WTC11 (cell line): ENCODE measurements at places on chromosomes 7 and 10.
A peak's percentile ranks its signal among the peaks of the same experiment; 100 is the strongest.

- no peak for DNase-seq
These were observed 182.5 kb downstream of the SKAP2 start for GRCh38 chr7:26681819-26682418.

GRCh38 chr10:65611592-65611991, 1314.2 kb upstream of the LRRTM3 start:
- no peak for DNase-seq

DNA sequence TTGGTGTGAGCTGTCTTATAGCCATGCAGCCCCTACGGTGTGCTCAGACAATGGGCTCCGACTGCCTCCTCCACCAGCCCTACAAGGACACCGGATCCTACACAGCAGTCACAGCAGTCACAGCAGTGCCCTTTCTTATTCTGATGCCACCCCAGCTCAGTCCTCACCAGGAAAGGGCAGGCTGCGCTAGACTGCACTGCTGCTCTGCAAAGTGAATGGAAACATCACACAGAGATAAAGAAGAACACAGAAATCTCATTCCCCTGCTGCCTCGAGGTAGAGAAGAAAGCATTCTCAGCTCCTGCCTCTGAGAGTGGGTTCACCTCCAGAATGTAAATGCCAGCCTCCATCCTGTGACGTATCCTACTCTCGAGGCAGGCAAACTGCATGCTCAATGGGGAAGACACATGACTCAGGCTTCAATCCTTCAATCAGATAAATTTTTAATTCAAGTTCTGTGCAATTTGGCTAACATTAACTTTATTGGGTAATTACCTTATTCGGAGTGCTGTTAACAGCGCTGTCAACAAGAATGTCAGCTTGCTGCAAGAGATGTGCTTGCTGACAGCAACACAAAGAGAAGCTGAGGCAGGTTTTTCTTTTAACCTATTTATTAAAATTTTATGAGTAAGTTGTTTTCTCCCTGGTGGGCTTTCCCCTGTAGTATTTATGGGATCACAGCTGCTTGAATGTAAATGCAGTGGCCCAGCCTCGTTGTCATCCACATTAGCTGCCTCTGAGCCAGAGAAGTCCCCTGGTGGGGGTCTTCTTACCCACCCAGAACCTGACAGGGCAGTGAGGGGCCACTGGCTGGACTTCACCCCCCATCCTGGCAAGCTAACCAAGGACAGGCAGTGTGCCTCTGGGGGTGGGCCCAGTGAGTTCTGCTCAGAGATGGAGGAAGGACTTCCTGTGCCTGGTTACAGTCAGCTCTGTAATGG, 241.3 kb upstream of the KMT2E start:
- DNase-seq = peak; percentile 59

- no peak for DNase-seq
These were observed 111.3 kb downstream of the PTPN20 start for GRCh38 chr10:47022311-47023131.

GRCh38 chr7:157877298-157878090, 540.7 kb downstream of the DNAJB6 start:
- DNase-seq = no peak

GRCh38 chr10:124384172-124384571, 34.6 kb downstream of the OAT start:
- no peak for DNase-seq

GRCh38 chr7:17234030-17234397, 64.4 kb upstream of the AHR start:
- DNase-seq = no peak

- no peak for DNase-seq
These were observed 14.2 kb upstream of the NPC1L1 start for GRCh38 chr7:44555350-44555749.

DNA sequence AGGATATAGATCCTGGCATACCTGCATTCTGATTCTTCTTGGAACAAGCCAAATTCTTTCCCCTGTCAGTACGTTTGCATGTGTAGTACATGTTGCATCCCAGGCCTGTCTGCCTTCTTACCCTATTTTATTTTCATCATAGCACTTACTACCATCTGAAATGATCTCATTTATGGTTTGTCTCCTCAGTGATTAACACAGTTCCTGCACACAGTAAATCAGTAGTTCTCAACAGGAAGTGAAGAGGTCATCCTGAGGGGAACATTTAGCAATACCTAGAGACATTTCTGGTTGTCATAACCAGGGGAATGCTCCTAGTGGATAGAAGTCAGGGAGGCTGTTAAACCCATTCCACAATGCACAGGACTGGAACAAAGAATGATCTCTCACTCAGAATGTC, 38.2 kb upstream of the SLC26A4 start:
- DNase-seq = no peak

DNA sequence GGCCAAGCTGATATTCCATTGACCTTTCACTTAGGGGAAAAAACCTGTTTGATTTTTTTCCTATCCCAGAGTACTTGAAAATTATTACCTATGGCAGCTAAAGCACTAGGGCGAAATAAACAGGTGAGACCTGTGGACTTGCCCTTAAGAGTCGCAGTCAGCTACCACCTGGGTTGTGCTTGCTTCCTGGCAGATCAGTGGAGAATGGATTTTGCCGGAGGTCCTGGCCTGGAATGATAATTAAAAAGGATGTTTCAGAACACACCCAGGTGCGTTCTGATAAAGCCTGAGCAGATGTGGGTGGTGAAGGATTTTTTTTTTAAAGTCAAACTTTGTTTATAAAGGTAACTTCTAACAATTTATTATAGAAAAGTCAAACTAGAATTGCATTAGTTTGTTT, 59.1 kb downstream of the AUTS2 start:
- no peak for DNase-seq

- DNase-seq = no peak
These were observed 122.2 kb downstream of the NPY start for GRCh38 chr7:24406053-24406788.

GRCh38 chr7:36227223-36227622, 74.2 kb downstream of the EEPD1 start:
- DNase-seq = no peak

GRCh38 chr7:37198906-37199485, 249.7 kb downstream of the ELMO1 start:
- DNase-seq = peak; percentile 83

DNA sequence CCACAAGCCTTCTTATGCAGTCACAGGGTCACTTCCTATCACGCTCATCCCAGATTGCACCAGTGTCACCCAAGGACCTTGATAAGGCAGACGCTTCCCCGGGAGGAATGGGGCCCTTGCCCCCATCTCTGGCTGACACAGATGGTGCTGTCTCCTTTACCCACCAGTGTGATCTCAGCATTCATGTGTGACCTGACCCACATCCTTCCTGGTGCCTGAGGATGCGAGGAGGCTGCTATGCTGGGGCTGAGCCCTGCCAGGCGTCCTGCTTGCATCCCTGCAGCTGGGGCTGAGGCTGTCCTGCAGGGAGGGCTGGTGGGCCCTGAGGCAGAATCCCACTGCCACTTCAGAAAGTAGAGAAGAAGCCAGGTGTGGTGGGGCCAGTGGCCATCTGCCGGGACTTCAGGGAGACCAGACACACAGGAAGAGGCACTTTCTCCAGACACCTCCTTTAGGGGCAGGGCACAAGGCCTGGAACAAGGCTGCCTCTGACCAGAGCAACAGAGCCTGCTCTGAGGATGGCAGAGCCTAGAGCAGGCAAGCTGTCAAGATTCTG, 35.3 kb downstream of the RASGEF1A start:
- DNase-seq = peak; percentile 6

DNA sequence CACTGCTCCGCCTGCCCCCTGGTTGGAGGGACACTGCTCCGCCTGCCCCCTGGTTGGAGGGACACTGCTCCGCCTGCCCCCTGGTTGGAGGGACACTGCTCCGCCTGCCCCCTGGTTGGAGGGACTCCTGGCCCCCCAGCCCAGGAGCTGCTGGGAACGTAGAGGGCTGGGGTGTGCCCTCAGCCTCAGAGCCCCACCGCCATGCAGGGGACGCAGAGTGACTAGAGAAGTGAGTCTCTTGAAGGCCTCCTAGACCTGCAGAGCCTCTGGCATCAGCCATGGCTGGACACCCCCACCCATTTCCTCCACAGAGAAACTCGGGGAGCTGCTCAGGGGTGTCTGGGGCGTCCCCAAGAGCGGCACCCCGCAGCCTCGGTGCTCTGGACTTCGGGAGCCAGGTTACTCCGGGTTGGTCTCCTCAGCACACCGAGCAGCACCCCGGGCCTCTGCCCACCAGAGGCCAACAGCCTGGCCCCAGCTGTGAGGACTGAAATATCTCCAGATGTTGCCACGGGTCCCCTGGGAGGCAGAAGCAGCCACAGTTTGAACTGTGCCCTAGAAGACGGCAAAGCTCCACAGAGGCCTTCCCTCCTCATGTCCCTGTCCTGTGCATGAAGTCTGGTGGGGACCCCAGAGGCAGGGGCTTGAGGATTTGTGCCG, 191.9 kb downstream of the ELFN1 start:
- no peak for DNase-seq

GRCh38 chr10:36336315-36336714, 694.2 kb upstream of the FZD8 start:
- DNase-seq = no peak

GRCh38 chr7:148289630-148290029, 300.9 kb upstream of the C7orf33 start:
- no peak for DNase-seq

DNA sequence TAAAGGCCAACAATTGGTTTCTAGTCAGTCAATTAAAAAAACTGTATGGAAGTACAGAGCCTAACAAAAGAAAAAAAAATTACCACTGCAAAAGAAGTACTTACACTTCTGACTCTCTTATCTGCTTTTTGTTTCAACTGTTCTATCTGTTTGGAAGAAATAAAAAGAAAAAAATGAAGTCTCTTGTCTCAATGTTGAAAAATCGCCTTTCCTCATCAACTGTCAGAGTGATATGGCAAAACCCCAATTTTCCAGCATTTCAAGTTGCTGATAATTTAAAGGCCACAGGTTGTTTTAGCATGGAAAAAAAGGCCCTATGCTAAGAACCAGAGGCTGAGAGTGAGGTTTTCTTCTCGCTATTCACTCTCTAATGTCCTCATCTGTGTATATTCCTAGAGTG, 13.6 kb downstream of the ZDHHC6 start:
- DNase-seq = no peak

- DNase-seq = no peak
These were observed 263.6 kb upstream of the ZMIZ1 start for GRCh38 chr10:78805176-78805575.

- DNase-seq = peak; percentile 17
These were observed 69.0 kb upstream of the VOPP1 start for GRCh38 chr7:55641273-55641691.

GRCh38 chr10:131474416-131474815, 162.9 kb upstream of the TCERG1L start:
- DNase-seq = no peak

DNA sequence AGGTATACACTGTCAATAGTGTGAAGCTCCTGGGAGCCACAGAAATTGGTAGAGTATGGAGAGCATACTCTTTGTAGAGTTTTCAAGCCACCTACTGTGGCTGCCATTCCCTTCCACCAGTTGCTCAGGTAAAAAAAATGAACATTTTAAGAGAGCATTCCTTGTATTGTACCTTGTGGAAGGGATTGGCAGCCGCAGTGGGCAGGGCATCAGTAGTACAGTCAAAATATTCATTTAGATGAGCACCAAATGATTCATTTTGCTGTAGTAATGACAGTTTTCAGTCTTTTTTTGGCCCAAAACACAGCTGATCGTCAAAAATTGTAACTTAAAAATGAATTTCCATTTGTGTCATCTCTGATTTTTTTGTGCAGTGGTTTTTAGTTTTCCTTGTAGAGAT, 304.9 kb downstream of the ATRNL1 start:
- no peak for DNase-seq
